NCI-H1694 treated with DMSO at 0.1 percent for 48 hours (cell line): ENCODE measurements at places on chromosomes 16 and 17.
A peak's percentile ranks its signal among the peaks of the same experiment; 100 is the strongest.

GRCh38 chr17:74825952-74826719 is 33.5 kb downstream of the GRIN2C start:
- peak; percentile 54 for DNase-seq

DNA sequence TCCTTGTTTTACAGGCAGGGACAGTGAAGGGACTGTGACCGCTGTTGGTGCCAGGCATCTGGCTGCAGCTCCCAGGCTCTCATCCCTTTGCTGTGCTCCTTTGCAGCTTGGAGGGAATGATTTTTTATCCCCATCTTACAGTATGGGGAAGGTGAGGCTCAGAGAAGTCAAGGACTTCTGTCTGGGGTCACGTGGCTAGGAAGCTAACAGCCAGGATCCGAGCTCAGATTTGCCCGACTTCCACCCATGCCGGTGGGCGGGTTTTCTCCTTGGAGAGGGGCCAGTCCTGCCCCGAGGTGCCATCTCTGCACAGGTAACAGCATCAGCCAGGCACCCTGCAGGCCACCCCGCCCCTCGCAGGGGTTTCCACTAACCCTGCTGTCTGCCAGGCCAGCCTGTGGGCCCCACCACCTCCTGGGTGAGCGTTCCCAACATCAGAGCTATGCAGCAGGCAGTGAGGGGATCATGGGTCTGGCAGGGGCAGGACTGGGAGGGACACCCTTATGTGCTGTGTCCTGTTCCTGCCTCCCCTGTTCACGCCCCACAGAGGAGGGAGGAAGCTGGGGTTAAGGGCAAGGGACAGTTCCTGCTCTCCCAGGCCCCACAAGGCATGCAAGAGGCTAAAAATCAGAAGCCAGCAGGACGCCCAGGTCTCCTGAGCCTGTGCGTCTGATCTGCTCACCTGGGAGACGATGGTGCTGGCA is 25.4 kb downstream of the JPH3 start:
- DNase-seq, result no peak

- DNase-seq, result no peak
Measured at GRCh38 chr17:21199311-21199710, 14.7 kb downstream of the TMEM11 start.

DNA sequence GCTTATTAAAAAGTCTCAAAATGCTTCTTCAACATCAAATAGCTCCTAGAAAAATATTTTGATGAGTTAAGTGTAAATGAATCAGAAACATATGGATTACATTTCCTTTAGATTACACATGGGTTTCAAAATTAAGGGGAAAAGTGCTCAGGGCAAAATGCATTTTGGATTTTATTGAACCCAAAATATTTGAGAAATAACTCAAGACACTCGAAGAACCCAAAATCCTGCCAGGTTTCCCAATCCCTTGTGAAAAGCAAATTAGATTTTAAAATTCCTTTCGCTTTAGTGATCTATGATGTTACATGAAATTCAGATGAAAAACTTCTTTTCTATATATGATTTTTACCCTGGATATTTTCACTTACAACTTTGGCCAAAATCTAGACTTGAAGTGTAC is 847.4 kb upstream of the SOX9 start:
- DNase-seq, result no peak

DNA sequence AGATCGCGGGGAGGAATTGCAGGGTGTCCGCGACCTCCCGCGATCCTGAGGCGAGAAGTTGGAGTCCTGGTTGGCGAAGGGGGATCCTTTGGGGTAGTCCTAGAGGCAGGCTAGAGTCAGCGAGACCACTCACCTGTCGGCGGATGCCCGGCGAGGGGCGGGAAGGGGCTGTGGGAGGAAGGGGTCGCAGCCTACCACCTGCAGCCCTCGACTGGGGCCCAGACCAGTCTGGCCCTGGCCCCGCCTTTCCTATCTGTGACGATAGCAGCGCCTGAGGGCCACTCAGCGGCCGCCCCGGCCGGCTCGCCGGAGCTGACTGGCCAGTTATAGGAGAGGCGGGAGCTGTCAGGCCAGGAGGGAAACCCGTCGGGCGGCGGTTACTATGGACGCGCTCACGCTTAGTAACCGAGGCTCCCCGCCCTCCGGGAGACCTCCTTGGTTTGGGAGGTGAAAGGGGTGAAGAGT is at the start of gene TEKT3:
TSS of gene TEKT3 (minus strand) at position 213 of the 465 bp plus-strand sequence. CDS start 10,012 bp downstream, outside the sequence.
- DNase-seq, result no peak

DNA sequence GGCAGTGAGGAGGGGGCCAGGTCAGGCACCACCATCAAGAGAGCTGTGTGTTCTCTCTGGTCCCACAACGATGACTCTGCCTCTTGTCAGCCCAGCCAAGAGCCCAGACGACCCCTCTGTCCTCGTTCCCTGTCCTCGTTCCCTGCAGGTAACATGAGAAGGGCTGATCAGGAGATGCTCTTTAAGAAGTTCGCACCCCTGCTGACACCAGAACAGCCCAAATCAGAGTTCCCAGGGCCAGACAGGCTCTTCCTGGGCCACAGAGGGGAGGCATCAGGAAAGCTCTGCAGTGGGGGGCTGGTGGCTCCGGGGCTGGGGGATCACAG is 13.5 kb upstream of the DNAI2 start:
- no peak for DNase-seq

DNA sequence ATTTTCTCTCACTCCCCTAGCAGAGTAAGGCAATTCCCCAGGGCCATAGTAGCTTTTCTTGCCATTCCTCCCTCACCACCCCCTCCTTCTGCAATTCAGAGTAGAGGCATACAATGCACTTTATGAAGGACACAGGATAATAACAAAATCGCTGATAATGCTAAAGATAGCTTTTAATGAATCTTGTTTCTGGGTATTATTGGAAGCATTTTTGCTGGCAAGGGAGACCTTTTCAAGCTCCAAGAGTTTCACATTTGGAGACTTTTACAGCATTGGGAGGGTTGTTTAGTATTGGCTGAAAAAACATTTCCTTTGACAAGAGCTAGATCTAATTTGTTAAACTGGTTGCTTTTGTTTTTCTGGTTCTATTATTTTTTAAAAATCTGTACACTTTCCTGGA is 573.0 kb upstream of the C16orf82 start:
- DNase-seq, result no peak

- DNase-seq, result no peak
Measured at GRCh38 chr17:43609613-43610385, 51.9 kb downstream of the MEOX1 start.

- no peak for DNase-seq
Measured at GRCh38 chr17:5705081-5705875, 121.0 kb upstream of the NLRP1 start.

DNA sequence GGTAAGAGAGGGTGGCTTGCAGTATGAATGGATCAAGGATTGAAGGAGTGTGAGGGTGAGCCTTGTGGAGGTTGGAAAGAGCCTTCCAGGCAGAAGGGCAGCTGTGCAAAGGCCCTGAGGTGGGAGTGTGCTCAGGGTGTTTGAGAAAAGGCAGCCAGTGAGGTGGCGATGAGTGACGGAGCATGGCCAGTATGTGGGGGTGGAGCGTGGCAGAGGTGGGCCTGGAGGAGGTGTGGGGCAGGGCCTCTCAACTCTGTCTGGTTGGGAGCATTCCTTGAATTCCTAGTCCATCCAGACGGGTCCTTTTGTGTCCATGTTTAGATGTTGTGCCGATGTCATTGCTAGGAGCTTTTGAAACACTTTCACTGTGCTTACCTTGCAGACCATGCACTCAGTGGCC is 51.3 kb downstream of the EPN2 start:
- no peak for DNase-seq

DNA sequence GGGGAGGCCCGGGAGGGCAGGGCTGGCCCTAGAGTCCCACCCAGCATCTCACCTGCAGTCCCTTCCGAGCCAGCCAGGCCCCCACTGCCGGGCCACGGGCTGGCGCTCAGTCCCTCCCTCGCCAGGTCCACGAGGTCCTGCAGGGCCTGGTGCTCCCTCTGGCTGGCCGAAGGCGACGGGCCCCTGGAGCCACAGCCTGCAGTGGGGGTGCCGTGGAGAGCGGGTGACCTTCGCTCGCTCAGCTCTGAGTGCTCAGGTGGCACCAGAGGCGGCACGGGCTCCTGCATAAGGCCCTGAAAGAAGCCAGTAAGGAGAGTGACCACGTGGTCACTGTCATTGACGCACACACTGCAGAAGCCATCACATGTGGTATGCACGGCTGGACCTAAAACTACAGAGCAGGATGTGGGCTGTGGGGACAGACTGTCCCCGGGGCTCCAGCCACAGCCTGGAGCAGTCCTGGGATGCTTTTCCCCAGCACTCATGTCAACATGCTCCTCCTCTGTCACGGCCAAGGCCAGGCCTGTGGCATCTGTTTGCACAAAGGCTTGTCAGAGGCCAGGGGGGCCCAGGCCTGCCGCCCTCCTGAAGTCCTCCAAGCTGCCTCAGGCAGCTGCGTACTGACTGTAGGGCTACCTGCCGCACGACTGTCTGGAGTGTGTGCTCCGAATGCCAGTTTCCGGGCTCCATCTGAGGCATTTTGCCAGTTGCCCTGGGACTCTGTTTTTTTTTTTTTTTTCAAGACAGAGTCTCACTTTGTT is 15.1 kb downstream of the SLX4 start:
- DNase-seq, result no peak

- DNase-seq, result no peak
Measured at GRCh38 chr17:18076936-18077335, 10.8 kb upstream of the DRG2 start.

- no peak for DNase-seq
Measured at GRCh38 chr16:12798846-12799245, 4.8 kb downstream of the CPPED1 start.

GRCh38 chr17:22695228-22695619 is 1002.9 kb downstream of the KCNJ18 start:
- DNase-seq, result no peak

- no peak for DNase-seq
Measured at GRCh38 chr16:57347858-57348257, 10.7 kb upstream of the CCL22 start.

DNA sequence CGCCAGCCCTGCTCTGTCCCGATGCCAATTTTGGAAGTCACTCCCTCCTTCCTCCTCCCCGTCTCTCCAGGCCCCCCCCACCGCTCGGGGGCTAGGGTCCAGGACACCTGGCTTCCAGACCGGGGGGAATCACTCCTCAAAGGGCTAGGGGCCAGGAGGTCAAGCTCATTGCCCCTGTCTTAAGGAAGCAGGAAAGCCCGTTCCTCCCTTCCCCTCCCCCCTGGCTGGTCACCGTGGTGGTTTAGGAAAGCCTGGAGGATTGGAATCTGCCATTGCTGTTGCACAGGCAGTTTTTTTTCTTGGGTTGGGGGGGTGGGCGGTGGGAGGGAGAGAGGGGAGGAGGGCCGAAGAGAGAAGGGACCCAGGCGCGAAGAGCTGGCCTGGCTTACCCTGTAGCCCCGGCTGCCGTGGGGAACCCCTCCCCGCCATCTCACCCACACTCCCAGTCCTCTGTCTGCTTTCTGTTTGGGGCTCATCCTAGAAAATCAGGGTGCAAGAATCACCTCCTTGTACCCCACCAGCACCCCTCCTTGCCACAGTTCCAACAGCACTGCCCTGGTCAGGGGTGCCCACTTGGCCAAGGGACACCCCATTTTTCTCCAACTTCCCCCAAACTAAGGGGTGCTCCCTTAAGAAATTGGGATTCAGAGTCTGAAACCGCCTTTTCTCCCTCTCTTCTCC is 2.9 kb upstream of the BCL6B start:
- peak; percentile 60 for DNase-seq

GRCh38 chr17:39688945-39689344 is 1.1 kb upstream of the PGAP3 start:
- no peak for DNase-seq

DNA sequence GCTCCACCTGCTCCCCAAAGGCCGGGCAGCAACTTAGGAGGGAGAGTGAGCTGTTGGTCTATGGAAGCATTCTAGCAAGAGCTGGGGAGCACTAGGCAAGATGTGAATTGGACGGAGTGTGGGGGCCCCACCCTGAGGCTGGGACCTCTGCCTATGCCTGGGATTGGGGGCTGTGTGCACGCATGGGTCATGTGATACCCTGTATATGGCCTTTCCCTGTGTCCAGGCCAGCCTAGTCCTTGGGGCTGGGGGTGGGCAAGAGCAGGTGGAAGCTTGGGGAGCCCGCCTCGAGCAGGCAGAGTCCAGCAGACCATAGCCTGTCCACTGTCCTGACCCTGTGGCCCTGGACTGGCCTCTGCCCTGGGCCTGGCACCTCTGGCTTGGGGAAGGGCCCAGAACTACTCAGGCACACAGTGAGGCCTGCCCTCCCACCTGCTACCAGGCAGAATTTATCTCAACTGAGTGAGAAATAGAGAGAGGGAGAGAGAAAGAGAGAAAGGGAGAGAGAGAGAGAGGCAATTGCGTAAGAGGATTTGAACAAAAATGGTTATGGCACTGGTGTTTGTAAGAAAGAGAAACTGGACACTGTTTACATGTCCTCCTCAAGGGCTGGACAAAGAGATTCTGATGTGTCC is 19.1 kb downstream of the PDP2 start:
- DNase-seq, result no peak
